ENCODE measurements at places on chromosomes 11 and 22.

DNA sequence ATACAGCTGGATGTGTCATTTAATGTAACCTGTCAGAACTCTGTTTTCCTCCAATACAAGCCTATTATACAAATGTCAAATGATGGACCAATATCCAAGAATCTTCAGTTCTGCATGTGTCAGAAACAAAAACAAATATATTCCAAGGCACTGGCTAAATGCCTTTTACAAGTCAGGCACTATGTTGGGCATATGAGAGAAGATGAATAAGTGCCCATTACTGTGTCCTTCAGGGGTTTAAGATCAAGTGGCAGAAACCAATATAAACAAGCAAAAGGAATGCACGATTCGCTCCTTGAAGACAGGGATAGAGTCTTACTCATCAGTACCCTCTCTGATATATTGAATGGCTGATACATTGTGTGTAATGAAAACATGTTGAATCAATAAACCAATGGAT lies 254.4 kb downstream of the TTC28 start:
- DNase-seq, result no peak

DNA sequence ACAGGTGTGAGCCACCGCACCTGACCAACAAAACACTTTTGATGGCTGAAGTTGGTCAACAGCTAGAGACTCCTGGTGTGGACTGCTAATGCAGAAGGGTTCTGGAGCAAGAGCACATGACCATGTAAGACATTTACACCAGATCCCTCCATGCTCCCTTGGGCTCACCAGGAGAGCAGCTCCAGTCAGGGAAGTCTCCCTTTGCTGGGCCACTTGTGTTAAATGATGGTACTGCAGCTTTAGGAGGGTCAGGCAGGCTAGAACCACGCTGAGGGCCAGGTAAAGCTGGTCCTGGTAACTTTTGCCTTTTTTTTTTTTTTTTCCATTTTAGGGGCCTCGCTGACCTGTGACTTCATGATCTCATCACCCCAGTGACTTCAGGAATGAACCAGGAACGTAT lies 146.4 kb downstream of the FBXO7 start:
- DNase-seq, result no peak

- no peak for DNase-seq
Observed at GRCh38 chr22:28801845-28802594, 1.7 kb upstream of the XBP1 start.

GRCh38 chr11:127017482-127017881 lies 16.9 kb upstream of the KIRREL3 start:
- no peak for DNase-seq

- no peak for DNase-seq
Observed at GRCh38 chr22:21622919-21623647, 6.7 kb downstream of the YDJC start.

DNA sequence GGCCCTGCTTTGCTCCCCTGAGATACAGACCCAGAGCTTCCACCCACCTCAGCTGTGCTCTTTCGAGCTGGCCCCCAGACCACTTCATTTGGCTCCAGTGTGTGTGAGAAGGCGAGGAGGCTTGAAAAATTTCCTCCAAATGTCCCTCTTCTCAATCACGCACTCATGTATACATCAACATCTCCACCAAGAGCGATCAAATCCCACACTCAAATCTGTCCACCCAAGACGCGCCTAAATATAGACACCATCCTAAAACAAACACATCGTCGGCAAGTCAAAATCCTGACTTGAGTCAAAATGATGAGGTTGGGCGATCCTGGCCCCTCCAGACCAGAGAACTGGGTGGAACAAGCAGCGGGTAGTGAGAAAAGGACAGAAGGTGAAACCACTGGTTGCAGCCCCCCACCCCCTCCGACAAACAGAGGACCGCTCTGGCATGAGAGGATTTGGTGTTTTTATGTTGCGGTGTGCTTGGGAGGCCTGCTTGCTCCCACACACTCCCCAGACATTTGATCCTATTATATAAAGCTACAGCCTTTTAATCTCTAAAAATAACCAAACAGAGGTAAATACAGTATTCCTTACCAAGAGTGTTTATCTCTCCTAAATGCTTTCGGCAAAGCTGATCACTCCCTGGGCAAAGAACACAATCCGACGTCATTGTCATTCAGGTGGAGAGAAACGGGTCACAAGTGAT lies 10.2 kb downstream of the MN1 start:
- peak; percentile 71 for DNase-seq

DNA sequence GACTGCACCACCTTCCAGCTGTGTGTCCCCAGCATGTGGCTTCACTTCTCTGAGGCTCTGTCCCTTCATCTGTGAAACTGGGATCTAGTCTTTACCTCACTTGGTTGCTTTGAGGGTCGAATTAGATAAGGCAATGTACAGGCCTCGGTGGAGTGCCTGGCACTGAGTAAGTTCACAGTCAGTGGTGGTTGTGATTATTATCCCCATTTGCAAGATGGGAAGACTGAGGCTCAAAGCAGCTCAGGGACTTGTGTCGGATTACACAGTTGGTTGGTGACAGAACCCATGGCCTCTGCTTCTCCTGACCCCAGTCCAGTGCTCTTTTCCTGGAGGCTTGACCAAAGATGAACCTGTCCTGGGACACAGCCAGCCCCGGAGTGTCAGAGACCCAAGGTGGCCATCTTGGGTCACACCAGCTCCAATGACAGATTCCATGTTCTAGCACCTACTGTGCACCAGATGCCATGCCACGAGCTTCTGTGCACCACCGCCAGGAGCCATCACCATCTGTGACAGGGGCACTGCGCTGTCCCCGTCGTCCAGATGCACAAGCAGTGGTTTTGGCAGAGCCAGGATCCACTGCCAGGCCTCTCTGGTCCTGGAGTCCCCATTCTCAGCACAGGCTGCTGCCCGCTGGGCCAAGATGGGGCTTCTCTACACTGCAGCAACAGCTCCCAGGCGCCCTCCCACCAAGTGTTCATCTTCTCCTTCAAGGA lies 60.5 kb downstream of the IGLL1 start:
- DNase-seq, result no peak

- no peak for DNase-seq
Observed at GRCh38 chr22:44723801-44724200, 21.8 kb downstream of the PRR5 start.

- DNase-seq, result no peak
Observed at GRCh38 chr11:125333354-125334073, 162.6 kb downstream of the FEZ1 start.

GRCh38 chr11:16291729-16292128 lies 64.6 kb downstream of the SOX6 start:
- no peak for DNase-seq

GRCh38 chr22:33896154-33896553 lies 24.1 kb downstream of the LARGE1 start:
- no peak for DNase-seq

DNA sequence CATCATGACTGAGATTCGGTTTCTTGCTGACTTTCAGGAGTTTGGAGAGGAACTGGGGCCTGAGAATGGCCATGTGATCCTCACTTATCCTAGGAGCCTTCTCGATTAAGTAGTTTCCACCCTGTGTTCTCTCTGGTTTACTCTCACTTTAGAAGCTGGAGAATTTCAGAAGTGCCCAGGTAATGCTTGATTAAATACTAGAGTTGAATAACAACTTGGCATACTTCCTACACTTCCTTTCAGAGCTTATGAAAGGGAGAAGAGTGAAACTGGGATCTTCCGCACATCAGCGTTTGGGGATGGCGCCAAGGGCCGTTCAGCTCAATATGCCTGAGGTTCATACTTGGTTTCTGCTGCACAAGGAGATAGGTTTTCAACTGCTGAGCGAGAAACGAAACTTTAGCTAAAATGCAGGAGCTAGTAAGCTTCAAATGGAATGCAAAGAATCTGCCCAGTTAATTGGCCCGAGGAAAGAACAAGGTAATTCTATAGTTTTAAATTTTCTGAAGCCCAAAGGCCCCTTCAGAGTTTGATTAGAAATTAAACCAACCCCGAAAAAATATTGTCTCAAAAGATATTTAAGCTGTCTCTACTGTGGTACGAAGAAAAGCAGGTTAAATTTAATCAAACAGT lies 823 bp upstream of the MUC15 start:
- no peak for DNase-seq

DNA sequence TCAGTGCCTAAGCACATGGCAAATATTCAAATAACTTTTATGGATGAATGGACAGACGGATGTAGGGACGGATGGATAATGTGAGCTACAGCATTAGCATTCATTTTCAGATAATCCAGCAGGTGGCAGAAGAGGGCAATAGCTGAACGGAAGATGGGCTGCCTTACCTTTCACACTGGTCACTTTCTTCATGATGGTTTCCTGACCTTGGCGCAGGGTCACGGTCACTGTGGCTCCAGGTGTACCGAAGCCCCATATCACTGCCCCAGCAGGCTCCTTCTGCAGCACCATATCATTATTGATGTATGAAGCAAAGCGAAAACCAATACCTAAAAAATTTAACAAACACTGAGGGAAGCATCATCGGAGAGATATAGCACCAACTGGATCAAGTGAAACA lies 4.3 kb downstream of the SIAE start:
- DNase-seq, result no peak

DNA sequence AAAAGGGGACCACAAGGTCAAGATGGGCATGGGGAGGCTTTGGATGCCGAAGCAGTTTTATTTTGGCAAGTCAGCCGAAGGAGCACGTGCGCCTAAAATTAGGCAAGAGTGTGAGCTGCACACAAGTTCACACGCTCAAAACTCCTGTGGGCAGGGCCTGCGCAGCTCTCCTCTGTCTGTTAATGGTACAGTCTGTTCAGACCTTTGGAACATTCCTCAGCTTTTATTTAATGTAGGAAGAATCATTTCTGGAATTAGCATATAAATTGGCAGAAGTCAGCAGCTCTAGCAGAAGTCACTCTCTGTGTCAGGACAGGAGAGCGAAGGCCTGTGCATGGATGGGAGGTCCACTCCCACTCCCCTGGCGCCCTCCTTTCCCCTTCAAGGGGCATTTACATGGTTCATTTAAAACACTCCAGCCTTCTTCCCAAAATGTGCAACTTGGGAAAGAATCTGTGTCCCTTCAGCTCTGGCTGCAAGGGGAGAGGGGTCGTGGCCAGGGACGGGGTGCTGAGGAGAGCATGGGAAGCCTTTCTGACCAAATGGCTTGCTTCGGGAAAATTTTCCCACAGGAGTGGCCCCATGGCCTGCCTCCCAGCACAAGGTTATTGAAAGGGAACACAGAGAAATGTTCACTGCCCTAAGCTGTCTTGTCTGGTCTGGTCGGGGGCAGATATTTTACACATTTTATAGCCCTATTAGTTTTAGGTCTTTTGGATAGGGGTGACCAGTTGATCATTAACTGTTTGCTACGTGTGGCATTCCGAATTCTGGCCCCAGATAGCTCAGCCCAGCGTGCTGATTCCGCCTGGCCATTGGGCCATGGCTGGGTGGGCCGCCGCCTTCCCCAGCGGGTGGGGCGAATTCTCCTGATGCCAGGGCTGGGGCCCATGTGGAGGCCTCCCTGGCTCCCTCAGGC lies 43.9 kb upstream of the SMIM38 start:
- no peak for DNase-seq

DNA sequence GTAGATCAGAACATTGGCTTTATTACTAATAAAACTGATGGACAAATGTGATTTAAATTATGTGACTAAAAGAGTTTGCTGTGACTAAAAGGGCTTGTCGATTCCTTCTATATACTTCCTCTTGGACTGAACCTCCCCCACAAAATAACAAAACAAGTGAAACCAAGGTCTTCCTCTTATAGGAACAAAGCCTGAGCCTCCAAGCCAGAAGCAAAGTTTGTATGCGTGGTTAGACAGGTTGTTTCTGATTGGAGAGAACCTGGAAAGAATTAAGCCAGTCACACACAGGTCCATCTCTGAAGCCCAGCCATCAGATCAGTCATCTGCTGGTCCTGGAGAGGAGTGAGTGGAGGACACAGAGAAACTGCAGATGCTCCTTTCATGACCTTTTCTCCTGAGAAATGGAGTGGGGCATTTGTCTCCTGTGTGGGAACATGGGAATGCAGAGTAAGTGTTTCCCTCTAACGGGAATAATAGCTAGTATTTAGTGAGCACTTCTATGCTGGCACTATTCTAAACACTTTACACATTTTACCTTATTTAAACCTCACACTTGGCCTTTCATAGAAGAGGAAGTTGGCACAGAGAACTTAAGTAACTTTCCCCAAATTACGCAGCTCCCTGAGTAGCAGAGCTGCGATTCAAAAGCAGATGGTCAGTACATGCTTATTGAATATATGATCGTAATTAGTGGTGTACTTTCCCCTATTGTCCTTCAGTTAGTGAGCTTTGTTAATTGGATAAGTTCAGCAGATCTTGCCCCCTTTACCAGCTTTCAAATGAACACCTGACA lies 77.1 kb downstream of the UVRAG start:
- no peak for DNase-seq

GRCh38 chr11:107092667-107093066 lies 74.4 kb upstream of the GUCY1A2 start:
- no peak for DNase-seq

DNA sequence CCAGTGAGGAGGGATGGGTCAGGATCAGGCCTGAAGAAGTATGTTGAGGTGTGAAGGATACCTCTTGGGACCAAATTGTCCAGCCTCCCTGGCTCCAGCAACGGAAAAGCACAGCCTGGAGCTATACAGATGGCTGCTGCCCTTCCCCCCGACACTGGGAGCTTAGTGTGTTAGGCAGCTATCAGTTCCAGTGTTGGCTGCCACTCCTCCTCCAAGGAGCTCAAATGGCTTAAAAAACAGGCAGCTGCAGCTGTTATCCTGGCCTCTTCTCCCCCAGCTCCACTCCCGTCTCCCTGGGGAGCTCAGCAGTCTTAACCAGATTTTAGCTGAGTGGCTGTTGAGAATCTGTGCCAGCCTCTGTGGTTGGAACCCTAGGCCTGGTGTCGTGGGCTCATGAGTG lies 225.0 kb downstream of the JRKL start:
- DNase-seq, result no peak

GRCh38 chr22:29216873-29217666 lies 11.4 kb downstream of the EMID1 start:
- DNase-seq, result peak; percentile 71

- DNase-seq, result no peak
Observed at GRCh38 chr22:25742918-25743708, 1.1 kb downstream of the MYO18B start.

- DNase-seq, result no peak
Observed at GRCh38 chr11:102345904-102346303, 1.1 kb upstream of the BIRC2 start.

GRCh38 chr22:38940811-38941384 lies 16.5 kb upstream of the APOBEC3A start:
- DNase-seq, result no peak

- DNase-seq, result no peak
Observed at GRCh38 chr11:15829312-15829711, 527.0 kb downstream of the SOX6 start.

- DNase-seq, result no peak
Observed at GRCh38 chr11:95884376-95884775, 39.5 kb downstream of the MTMR2 start.

GRCh38 chr22:44807915-44808690 lies 55.7 kb downstream of the ARHGAP8 start:
- DNase-seq, result no peak

- no peak for DNase-seq
Observed at GRCh38 chr11:134390706-134391569, 21.1 kb downstream of the B3GAT1 start.
